HT1080 (cell line): ENCODE measurements at places on chromosomes 11 and 22. TPM values are rescaled to one million over a fixed set of nuclear protein-coding genes. Genes with fewer than 3 reads are reported as not detected.

Gene TRIM49
- not detected in 2 replicates for total RNA-seq

Gene KIRREL3
- total RNA-seq = 1.7 and 2.2 TPM in 2 replicates

Gene CYP2R1
- total RNA-seq = 4.0 and 5.9 TPM in 2 replicates

Gene GSTT2B
- 3.5 and 6.3 TPM in 2 replicates for total RNA-seq

Gene MRGPRX4
- total RNA-seq = 2.7 and 3.9 TPM in 2 replicates

Gene KRTAP5-9
- total RNA-seq = not detected in 2 replicates

Gene APOL4
- total RNA-seq = not detected in 2 replicates

Gene GAL
- not detected in 2 replicates for total RNA-seq

Gene MS4A15
- not detected in 2 replicates for total RNA-seq

Gene PRG3
- not detected in 2 replicates for total RNA-seq

Gene SOX6
- 0.13 and 0.84 TPM in 2 replicates for total RNA-seq
